Activated naive CD4-positive, alpha-beta T cell treated with anti-CD3 and anti-CD28 coated beads for 36 hours (primary cell): ENCODE measurements at places on chromosomes 12 and 14. TPM values are rescaled to one million over a fixed set of nuclear protein-coding genes. Genes with fewer than 3 reads are reported as not detected.

The TAS2R43 gene
- 0.26 TPM for total RNA-seq

The PEBP1 gene
- 117 TPM for total RNA-seq

The P2RX7 gene
- total RNA-seq, result 6.3 TPM

The MIP gene
- not detected for total RNA-seq

GRCh38 chr12:115632308-115632707, 645.2 kb downstream of the MED13L start:
- DNase-seq, result no peak
- no peaks in the 10 kb centered on the region for H3K36me3 ChIP-seq
- peaks cover 2% of the 10 kb centered on the region for H3K27me3 ChIP-seq
- no peaks in the 10 kb centered on the region for H3K4me1 ChIP-seq

DNA sequence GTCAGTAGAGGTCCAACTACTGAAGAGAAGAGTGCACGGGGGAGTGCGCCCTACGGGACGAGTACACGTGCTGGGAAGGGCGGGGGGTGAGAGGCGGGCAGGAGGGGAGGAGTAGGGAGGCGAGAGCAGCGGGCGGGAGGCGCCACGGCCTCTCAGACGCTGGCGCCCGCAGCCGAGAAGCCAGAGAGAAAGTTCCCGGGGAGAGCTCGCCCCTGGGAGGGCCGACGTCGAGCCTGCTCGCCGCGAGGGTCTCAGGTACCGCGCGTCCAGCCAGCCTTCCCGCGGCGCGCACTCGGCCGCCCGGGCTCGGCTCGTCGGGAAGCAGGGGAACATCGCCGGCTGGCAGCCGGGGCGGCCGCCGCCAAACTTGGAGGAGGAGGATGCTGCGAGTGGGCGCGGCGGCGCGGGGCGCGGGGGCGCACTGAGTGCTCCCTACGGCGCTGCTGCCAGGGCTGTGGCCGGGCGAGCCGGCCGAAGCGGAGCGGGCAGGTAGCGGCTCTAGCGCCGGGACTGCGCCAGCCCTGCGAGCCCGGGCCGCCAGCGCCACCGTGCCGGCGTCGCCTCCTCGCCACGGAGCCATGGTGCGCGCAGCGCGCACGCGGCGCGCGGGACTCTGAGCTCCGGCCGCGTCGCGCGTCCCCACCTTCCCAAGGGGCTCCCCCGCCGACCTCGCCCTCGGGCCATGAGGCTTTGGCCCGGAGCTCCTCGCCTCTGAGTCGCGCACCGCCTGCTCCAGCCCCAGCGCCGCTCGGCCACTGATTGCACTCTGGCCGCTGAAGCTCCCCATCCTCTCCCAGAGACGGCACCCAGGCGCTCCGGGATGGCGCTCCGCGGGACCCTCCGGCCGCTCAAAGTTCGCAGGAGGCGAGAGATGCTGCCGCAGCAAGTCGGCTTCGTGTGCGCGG, at the start of gene SLC24A4:
Gene SLC24A4 (plus strand): TSS at position 155 of the 905 bp plus-strand sequence. CDS start 666 bp downstream, at position 821.
- no peak for DNase-seq
- H3K36me3 ChIP-seq, result no peaks in the 10 kb centered on the region
- no peak within 1 kb of the TSS for H3K27ac ChIP-seq
- peaks cover 4% of the 10 kb centered on the region for H3K4me1 ChIP-seq

- peaks cover 2% of the 10 kb centered on the region for H3K4me1 ChIP-seq
- no peaks in the 10 kb centered on the region for H3K27me3 ChIP-seq
- no peak overlapping the region for H3K27ac ChIP-seq
- no peak for DNase-seq
- no peak overlapping the region for H3K4me3 ChIP-seq
- peaks cover 9% of the 10 kb centered on the region for H3K36me3 ChIP-seq
Observed at GRCh38 chr12:63804746-63805145, 25.0 kb downstream of the RXYLT1 start.

GRCh38 chr14:73240816-73241480, 3.6 kb downstream of the PAPLN start:
- no peak overlapping the region for H3K27ac ChIP-seq
- peaks cover 67% of the 10 kb centered on the region for H3K27me3 ChIP-seq
- H3K36me3 ChIP-seq, result no peaks in the 10 kb centered on the region
- no peak overlapping the region for H3K4me3 ChIP-seq
- peaks cover 11% of the 10 kb centered on the region for H3K4me1 ChIP-seq
- no peak for DNase-seq
